Aorta (tissue), 5 donors: ENCODE measurements at places on chromosomes 11 and 22. TPM values are rescaled to one million over a fixed set of nuclear protein-coding genes. Genes with fewer than 3 reads are reported as not detected.

DNA sequence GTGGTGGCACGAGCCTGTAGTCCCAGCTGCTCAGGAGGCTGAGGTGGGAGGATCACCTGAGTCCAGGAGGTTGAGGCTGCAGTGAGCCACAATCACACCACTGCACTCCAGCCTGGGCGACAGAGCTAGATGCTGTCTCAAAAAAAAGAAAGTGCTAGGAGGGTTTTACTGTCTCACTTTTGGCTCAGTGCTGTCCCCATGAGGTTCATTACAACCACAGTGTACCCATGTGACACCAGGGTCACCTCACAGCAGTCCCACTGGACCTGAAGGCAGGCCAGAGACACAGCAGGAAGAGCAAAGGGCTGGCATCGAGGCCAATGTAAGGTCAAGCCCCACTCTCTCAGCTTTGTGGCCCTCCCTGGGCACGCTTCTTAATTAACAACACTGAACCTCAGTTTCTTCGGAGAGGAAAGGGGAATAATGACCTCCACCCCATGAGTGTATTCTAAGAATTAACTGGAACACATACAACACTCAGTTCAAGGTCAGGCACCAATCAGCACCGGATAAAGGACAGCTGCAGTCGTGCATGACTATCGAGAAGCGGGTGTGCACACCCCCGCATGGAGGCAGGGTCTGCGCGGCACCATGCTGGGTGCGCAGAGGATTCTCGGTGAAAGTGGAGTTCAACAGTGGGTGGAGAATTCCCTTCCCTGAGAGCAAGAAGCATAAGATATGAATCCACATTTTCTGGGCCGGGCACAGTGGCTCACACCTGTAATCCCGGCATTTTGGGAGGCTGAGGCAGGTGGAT is 30.9 kb upstream of the BAIAP2L2 start:
- DNase-seq = peak; percentile 53

DNA sequence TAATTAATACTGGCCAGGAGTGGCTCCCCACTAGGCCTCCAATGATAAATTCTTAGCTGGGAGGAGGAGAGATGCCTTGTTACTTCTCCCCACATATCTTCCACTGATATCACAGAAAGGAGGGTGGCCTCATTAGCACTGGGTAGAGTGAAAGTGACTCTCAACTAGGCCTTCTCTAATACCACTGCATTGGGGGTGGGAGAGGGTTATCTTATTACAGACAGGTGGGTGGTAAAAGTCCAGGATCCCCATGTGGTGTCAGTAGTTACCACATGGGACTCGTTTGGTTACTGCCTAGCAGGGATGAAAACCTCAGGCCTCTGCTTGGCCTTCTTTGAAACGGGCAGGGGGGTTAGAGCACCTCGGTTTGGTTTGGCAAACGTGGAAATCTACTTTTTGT is 167.3 kb downstream of the UVRAG start:
- no peak for DNase-seq

OR51B4 gene
- polyA plus RNA-seq = not detected

- DNase-seq = no peak
Measured at GRCh38 chr11:123587044-123587443, 67.4 kb downstream of the SCN3B start.

OR5AR1 gene
- not detected for polyA plus RNA-seq

CSNK2A3 gene
- 0.51 TPM for polyA plus RNA-seq

DNA sequence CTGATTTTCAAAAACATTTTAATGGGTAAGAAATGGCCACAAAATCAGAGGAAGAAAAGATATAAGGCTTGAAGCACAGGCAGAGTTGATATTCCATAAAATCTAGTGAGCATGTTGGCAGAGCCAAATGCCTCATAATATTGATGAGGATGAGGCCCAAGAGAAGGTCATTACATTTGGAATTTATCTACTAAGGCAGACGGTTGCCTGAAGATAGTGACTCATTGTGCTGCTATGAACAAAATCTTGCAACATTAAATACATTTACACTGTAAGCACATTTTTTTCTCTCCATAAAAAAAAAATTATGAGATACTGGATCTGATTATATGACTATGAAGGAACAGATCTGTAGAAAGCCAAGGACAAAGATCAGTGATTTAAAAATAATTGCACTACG is 881.4 kb upstream of the CHORDC1 start:
- no peak for DNase-seq

DNA sequence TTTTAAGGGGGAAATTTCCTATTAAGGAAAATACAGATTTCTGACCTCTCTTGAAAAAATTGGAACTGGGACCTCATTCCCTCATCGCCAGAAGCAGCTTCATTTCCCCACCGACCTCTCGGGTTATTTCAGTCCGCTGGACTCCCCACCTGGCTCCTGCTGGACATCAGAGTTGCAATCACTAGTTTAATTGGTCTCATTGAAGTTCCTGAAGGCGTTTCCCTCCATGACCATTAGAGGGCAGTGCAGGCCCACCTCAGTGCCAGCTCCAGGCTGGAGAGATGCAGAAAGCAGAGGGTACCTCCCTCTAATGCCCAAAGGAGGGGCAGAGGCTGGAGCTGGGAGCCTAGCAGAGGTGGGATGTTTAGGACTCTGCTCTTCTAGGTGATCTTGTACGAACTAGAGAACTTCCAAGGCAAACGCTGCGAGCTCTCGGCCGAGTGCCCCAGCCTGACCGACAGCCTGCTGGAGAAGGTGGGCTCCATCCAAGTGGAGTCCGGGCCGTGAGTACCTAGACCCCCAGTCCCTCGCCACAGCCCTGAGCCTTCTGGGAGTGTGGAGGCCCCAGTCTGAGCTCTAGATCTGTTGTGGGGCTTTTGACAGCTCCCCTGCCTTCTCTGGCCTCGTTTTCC is 2.7 kb downstream of the CRYBB3 start:
- DNase-seq = peak; percentile 79

DNA sequence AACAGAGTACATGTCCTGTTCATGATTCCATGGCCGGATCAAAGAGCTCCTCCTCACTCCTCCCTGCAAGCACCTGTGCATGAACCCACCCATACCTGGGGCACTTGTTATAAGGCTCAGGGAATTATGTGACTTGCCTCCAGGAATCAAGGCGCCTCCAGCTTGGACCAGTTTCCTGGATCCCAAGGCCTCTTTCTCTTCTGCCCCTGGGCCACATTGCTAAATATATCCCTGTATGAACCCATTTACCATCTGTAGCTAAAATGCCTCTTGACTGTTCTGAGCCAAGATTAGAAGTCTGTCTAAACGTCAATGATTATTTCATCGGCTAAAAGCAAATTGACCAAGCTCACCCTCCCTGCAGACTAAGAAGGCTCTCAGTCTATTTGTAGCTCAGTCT is 135.6 kb downstream of the KIRREL3 start:
- no peak for DNase-seq

DNA sequence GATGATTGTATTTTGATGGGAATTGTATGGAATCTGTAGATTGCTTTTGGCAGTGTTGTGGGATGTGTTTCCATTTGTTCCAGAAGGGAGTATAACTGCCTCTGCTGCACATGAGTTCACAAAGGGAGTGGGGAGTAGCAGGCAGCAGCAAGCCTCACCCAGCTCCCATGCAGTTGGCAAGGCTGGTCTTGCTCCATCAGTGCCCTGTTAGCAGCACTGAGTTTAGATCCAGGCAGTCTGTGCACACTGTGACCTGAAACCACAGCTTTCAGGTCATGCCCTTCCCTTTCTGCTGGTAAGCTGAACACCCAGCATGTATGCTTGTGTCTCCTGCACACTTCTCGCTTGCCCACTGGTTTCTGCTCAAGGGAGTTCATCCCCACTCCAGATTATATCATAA is 3.7 kb upstream of the NUCB2 start:
- DNase-seq = no peak

GRCh38 chr11:73553266-73553665 is 44.6 kb downstream of the FAM168A start:
- no peak for DNase-seq

DNA sequence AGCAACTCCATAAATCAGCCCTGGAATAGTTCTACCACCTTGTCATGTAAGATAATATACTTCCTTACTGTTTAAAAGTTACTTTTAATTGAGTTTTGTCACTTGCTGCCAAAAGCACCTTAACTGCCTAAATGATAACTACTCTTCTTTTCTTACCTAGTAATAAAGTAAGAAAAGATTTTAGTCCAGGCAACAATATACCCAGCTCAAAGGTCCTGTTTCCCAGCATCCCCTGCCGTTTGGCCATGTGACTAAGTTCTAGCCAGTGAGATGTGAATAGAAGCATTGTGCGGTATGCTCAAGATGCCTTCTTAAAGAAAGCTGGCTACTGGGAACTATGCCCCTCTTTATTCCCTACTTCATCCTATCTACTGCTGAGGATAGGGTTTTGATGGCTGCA is 39.4 kb upstream of the CCDC34 start:
- DNase-seq = no peak

DNA sequence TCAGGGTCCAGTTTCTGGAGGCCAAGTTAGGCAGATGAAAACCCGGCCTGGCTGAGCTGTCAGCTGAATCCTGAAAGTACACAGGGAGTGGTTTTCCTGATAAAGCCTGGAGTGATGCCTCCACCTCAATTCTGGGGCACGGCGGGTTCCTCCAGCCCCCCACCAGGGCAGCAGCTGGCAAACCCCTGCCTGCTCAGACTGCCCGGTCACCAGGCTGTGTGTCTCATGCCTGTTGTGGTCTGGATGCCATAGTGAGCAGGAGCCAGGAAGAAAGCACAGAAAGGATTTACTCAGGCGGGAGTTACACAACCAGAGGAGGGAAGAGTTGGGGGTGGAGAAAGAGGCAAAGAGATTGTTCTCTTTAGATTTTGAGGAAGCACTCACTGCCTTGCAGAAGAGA is 119.9 kb upstream of the RASSF10 start:
- DNase-seq = peak; percentile 79

- no peak for DNase-seq
Measured at GRCh38 chr11:131817687-131818188, 447.3 kb downstream of the NTM start.

GRCh38 chr11:62614275-62614674 is 1.2 kb downstream of the ROM1 start:
- DNase-seq = no peak
